ENCODE measurements at places on chromosomes 16 and 17.

DNA sequence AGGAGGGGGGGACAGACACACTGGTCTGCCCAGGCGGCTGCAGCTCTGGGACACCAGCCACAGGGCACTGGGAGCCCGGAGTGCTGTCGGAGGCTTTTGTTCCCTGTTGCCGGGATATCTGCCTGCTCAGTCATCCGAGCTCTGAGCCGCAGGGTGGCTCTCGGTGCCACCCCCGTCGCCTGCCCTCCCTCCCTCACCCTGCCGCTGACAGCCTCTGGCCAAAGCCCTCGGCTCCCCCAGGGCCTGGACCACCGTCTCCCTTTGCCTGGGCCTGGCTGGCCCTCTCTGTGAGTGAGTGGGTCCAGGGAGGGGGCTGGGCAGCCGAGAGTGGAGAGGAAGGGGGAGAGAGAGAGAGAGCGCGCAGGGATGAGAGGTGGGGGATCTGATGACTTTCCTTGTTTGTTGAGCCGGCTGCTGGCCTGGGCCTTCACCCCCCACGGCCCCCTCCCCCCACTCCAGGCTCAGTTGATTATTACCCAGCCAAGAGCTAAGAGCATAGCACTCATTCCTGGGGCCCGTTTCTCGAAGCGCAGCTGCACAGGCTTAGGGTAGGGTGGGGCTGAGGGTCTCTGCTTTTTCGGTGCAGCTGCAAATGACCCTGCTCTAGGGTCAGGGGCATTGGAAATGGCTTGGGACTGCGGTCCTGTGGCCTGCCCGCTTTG lies 2.7 kb downstream of the FOXJ1 start:
- DNase-seq = no peak

DNA sequence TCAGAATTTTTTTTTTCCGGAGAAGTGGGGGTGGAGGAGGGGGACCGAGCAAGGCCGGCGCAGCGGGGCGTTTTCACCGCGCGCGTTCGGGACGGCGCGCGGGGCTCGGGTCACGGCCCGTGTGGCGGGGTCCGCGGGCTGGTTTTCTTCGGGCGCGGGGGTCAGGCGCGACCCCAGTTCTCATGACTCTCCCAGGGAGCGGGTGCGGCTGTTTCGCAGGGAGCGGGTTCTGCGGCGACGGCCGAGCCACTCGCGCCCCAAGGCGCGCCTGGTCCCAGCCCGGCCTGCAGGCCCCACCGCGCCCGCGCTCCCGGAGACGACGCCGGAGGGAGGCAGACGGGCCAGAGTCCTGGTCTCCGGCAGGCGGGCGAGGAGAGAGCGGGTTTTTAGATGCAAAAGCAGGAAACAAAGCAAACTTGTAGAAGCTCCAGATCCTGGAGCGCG lies 1.0 kb downstream of the BAHCC1 start:
- DNase-seq = no peak

DNA sequence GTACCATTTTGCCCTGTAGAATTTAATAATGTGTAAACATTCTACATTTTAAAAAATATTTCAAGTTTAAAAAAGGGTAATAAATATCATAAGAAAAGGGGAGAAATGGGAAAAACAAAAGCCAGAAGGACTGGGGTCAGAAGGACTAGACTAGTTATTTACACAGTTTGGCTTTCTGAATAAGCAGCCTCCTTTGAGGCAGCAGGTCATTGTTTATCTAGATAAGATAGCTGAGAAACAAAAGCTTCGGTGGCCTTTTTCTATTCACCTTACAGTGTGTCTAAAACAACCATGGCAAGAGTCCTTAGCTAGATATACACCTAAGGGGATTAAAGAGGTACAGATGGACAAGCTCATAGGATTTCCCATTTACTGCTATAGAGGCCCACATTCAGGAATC lies 396.5 kb upstream of the PMFBP1 start:
- DNase-seq = no peak

DNA sequence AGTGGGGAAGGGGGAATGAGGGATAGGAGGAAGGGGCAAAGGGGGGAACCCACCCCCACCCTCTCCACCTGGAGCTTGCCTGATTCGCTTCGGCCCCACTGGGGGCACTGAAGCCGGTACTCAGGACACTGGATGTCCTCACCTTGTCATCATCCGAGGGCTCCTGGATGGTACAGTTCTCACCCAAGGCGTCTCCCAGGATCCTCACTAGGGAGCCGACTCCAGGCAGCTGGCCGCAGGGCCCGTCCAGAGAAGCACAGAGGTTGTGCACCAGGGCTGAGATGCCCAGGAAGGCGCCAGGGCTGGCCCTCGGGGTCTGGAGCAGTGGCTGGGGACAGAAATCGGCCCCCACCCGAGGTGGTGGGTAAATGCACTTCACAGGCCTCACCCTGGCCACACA lies 92.3 kb downstream of the LITAF start:
- DNase-seq = no peak

DNA sequence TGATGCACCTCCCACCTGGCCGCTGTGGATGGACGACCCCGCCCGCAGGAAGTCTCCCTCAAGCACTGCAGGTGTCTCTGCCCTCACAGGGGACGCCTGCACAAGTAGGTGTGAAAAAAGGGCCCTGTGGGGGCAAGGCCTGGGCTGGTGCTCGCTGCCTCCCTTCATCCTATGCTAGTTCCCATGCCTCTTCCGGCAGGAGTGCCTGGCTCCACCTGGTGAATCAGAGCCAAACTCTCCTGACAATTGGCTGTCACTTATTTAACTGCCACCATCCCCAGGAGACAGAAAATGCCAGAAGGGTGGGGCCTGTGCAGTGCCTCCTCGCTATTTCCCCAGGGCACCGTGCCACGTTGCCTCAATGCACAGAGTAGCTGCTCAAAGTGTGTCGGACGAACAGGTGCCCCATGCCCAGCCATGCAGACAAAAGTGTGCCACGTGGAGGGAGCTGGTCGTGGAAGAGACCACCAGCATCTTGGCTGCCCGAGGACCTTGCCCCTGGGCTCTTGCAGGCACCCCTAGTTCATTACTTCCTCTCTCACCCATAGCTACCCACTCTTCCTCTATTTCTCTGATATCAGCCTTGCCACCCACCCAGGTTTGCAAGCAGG lies 170.7 kb downstream of the SEC14L1 start:
- DNase-seq = no peak

DNA sequence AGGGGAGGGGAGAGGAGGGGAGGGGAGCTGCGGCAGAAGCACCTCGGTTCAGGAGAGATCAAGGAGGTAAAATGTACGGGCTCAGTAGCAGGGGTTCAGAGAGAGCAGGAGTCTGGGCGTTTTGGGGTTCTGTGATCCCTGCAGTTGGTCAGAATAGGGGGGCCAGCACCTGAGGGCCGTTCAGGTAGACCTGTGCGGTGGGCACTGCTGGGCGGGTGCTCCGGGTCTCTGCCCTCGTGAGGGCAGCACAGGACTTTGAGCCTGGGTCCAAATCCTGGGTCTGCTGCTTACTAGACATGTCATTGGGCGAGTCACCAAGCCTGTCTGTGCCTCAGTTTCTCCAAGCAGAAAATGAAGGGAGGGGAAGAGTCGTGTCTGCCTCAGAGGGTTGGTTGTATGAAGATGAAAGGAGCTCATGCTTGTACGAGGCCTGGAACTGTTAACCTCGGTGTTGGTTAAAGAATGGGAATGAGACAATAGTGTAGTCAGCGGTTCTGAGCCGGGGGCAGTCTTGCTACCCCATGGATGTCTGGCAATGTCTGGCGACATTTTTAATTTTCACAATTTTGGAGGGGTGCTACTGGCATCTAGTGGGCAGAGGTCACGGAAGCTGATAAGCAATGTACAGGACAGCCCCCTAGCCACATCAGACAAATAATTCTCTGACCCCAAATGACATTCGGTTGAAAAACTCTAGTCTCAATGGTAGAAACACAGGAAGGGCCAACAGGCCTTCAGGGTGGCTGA lies 35.4 kb downstream of the OR1D5 start:
- no peak for DNase-seq

GRCh38 chr17:14351493-14351892 lies 50.6 kb downstream of the HS3ST3B1 start:
- no peak for DNase-seq

GRCh38 chr16:90020838-90021382 lies 1.7 kb upstream of the DBNDD1 start:
- no peak for DNase-seq

DNA sequence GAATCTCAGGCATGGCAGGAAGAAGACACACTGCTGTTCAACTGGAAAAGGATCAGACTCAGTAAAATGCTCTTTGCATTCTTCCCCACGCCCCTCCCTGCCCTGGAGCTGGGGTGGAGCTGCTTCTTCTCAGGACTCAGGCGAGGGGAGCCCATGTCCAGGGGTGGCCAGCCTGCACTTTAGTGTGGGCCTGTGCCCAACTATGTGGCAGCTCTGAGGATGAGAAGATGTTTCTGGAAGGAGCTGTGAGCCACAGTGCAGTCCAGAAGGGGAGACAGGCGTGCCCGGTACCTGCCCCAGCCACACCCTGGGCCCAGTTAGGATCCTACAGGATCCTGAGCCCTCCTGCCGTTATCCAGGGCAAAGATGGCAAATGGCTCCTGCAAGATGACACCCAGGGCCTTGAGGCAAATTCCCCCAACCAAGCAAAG lies 120.3 kb downstream of the ANKRD11 start:
- no peak for DNase-seq

DNA sequence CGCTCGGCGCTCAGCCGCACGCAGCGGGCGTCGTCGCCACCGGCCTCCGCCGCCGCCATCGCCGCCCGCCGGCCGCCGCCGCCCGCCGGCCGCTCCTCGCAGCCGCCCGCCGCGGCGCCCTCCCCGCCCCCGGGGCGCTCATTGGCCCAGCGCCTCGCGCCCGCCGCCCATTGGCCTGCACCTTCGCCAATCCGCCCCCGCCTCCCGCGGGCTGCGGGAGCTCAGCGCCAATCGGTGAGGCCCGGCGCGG lies at the start of gene PGP:
TSS of gene PGP (minus strand) at position 122 of the 250 bp plus-strand sequence. CDS start at position 59, 63 bp downstream.
- no peak for DNase-seq

DNA sequence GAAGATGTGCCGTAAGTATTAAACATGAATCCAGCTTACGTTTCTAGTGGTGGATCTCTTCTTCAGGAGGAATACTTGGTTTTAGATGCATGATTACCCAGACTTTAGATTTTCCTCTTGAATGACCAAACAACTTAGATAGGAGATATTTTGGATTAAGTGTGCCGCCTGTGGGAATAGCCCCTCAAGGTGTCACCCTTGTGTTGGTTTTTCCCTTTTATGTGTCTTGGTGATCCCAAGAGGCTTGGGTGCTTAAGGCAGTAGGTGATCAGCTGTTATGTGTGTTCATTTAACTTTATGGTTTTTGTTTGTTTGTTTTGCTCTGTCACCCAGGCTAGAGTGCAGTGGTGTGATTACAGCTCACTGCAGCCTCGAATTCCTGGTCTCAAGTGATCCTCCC lies 115.1 kb downstream of the PPM1E start:
- DNase-seq = no peak

- no peak for DNase-seq
Measured at GRCh38 chr16:1545044-1546040, 11.9 kb downstream of the TMEM204 start.

DNA sequence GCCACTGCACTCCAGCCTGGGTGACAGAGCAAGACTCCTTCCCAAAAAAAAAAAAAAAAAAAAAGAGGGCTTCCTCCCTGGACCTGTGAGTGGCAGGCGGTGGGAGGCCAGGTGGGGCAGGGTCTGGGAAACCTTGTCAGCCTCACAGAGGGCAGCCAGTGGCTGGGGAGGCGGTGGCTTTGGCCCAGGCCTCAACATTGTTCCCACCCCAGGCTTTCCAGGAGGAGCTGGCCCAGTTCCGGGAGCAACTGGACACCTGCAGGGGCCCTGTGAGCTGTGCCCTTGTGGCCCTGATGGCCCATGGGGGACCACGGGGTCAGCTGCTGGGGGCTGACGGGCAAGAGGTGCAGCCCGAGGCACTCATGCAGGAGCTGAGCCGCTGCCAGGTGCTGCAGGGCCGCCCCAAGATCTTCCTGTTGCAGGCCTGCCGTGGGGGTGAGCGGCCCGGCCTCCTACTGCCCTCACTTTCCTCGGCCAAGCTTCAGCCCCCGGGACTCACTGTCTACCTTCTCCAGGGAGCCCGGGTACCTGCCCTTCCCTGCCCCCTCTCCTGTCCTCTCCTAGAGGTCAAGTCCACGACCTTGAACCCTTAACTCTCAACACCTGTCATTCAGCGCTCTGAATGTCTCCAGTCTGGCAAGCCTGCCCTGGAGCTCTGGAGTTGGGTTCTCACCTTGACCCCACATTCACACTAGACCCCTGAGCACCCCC lies 12.4 kb downstream of the ZNF213 start:
- no peak for DNase-seq

DNA sequence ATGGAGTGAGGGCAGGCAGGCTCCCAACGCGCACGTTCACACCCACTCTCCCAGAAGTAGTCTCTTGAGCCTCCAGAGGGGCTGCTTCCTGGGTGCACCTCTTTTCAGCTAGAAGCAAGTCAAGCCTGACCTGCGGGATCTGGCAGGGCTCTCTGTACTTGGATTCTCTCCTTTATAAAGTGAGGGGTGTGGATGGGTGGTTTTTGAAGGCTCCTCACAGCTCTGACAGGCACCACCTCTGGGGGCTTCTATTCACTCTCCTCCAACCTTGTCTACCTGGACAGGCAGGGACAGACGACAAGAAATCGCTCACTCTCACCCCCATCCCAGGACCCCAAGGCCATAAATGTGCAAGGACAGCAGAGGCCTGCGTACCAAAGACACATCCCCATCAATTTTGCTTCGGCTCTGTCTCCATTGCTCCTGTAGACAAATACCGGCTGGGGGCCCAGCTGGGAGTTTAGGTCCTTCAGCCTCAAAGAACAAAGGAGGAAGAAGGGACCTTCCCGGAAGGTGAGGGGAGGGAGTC lies 814 bp upstream of the DYNLL2 start:
- DNase-seq = no peak

DNA sequence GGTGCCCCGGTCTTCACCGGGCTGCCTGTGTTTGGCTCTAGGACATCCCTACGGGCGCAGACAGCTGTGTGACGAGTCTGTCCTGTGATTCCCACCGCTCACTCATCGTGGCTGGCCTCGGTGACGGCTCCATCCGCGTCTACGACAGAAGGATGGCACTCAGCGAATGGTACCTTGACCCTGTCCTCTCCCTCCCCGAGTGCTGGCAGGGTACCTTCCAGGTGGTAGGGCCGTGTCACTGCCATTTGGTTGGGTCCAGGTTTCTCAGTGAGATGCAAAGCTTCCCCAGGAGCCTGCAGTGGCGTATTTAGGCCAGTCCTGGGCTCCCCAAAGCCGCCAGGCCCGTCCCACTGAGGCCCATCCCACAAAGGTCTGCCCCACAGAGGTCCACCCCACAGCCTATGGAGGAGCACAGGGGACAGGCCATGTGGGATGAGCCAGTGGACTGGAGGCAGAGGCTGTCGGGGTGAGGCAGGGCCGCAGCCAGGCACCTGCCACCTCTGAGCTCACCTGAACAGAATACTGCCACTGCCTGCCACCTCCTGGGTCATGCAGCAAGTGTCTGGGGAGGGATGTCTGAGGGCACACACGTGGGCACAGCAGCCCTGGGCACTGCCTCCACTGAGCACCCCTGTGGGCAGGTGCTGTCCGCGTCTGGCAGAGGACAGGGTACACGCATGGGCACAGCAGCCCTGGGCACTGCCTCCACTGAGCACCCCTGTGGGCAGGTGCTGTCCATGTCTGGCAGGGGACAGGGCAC lies 31.4 kb upstream of the CHMP6 start:
- no peak for DNase-seq

GRCh38 chr17:73155410-73156165 lies 9.2 kb upstream of the SSTR2 start:
- DNase-seq = no peak

GRCh38 chr17:81345228-81346089 lies 49.8 kb upstream of the BAHCC1 start:
- peak; percentile 34 for DNase-seq
